ENCODE measurements at places on chromosomes 5 and 9. TPM values are rescaled to one million over a fixed set of nuclear protein-coding genes. Genes with fewer than 3 reads are reported as not detected.

- H3K4me1 ChIP-seq = peaks cover 41% of the 10 kb centered on the region
- H3K36me3 ChIP-seq = no peaks in the 10 kb centered on the region
Measured at GRCh38 chr9:93595861-93596365, 19.5 kb downstream of the PHF2 start.

DNA sequence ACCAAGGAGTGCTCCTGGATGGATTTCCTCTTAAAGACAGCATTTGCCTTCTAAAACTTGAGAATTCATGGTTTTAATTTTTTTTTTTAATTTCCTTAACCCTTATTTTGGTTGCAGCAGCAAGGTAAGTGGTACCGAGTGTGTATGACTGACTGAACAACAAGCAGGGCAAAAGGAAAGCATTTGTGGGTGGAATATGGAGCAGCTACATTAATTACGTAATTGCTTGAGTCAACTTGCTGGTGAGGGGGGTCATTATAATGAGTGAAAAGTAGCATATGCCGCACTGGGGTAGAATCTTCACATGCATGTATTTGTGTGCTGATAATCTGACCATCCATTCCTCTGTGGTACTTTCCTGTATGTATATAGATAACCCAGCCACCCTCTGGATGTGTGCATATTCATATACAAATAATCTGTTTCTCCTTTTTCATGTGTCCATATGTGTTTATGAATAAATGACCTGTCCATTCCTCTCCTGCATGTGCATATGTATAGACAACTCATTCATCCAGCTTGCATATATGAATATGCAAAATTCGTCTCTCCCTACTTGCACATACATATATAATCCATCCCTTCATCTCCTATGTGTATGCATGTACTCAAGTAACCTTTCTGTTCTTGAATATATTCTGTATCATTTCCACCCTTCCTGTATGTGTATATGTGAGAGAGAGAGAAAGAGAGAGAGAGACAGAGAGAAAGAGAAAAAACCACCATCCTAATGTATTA, 147.5 kb upstream of the RUSC2 start:
- peaks cover 4% of the 10 kb centered on the region for H3K36me3 ChIP-seq
- DNase-seq = no peak
- H3K27me3 ChIP-seq = no peaks in the 10 kb centered on the region
- no peak overlapping the region for H3K27ac ChIP-seq

GRCh38 chr9:86968258-86968920, 21.1 kb upstream of the GAS1 start:
- no peaks in the 10 kb centered on the region for H3K36me3 ChIP-seq
- no peak overlapping the region for H3K4me3 ChIP-seq
- DNase-seq = no peak
- no peak overlapping the region for H3K27ac ChIP-seq
- peaks cover 8% of the 10 kb centered on the region for H3K4me1 ChIP-seq

DNA sequence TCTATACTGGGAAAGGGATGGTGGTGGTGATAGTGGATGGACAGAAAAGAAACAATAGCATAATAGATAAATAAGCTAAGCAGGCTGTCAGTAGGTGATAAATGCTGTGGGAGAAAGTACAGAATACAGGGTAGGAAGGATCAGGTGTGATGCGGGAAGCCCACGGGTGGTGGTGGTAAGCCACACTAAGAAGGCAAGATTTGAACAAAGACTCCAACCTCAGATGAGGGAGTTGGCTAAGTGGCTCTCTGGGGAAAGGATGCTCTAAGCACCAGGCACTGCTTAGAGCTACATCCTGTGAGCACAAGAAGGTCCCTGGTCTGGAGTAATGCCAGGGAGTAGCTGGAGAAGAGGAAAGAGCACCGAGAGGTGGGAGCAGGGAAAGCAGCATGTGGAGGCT, 151.6 kb upstream of the KLF9 start:
- H3K36me3 ChIP-seq = no peaks in the 10 kb centered on the region
- no peak overlapping the region for H3K27ac ChIP-seq
- H3K4me3 ChIP-seq = no peak overlapping the region
- DNase-seq = no peak

DNA sequence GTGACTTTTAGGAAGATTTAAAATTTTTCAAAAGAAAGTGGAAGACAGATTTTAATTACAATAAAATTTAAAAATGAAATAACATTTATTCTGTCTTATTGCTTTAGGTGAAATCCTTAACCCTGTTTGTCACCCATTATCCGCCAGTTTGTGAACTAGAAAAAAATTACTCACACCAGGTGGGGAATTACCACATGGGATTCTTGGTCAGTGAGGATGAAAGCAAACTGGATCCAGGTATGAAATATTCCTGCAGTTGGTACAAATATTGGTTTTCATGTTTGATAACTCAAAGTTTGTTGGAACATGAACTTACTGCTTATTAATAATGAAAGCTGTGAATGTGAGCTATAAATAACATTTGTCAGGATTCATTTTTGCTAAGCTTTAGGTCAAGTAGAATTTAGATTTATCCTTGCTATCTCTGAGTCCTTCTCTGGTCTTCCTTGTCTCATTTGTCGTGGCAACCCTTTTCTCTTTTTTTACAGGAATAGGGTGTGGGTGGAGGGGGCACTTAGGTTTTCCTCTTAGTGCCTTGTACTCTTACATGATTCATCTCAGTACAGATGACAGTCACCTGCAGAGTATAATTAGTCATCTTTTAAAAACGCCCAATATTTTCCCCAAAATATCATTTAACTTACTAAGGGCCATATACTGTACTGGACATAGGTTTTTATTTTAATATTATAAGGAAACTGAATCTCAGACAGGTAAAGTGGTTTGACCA, 95.3 kb upstream of the RASGRF2 start:
- H3K27me3 ChIP-seq = no peaks in the 10 kb centered on the region
- peaks cover 4% of the 10 kb centered on the region for H3K4me1 ChIP-seq
- H3K27ac ChIP-seq = no peak overlapping the region

Gene FXN
- 22.0 TPM for total RNA-seq

Gene RNF145
- total RNA-seq = 66.4 TPM

Measured in type B pancreatic cell (in vitro differentiated cells).